ENCODE measurements at places on chromosomes 1 and 21. TPM values are rescaled to one million over a fixed set of nuclear protein-coding genes. Genes with fewer than 3 reads are reported as not detected.

Gene PAQR6
- total RNA-seq, result 1.4 TPM

Gene OR2G6
- total RNA-seq, result not detected

Gene LSS
- 5.3 TPM for total RNA-seq

Gene TPTE
- total RNA-seq, result not detected

Gene LORICRIN
- not detected for total RNA-seq

Gene PADI4
- not detected for total RNA-seq

- no peak for DNase-seq
Measured at GRCh38 chr1:21298981-21299391, 8.7 kb upstream of the ECE1 start.

GRCh38 chr1:200405264-200405663 is 4.6 kb downstream of the ZNF281 start:
- no peak for DNase-seq

DNA sequence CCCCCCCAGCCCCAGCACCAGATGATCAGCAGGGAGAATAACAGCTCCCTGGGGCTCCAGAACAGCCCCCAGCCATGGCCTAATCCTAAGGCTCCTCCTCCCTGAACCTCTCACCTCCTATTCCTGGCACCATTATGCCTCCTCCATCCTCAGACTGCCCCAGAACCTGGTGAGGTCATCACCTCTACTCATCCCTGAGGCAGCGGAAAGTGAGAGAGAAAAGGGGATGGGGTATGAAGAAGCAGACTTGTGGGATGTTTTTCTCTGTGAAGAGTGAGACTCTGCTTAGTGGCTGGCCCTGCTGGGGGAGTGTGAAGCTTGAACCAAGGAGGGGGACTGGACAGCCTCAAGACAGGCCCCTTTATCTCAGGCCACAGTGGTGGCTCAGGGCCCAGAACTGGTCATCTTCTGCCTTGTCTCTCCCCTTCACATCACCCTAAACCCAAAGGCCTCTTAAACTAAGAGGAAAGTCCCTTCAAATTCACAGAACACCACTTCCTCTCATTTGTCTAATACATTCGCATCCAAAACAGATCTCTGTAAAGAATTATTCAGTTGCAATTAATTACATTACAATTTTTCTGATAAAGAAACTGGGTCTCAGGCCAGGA is 2.2 kb upstream of the PPM1J start:
- no peak for DNase-seq

- peak; percentile 9 for DNase-seq
Measured at GRCh38 chr1:168179438-168180147, 831 bp downstream of the TIPRL start.

GRCh38 chr21:38756746-38757145 is 49.0 kb upstream of the ETS2 start:
- DNase-seq, result no peak

Measured in NCI-H460 (cell line).